Stimulated activated CD4-positive, alpha-beta T cell treated with anti-CD3 and anti-CD28 coated beads, Interleukin-1b, Interleukin-23, amount 100 ng/mL, for 48 hours (primary cell): ENCODE measurements at places on chromosomes 11 and 22.

- DNase-seq: no peak
These were observed 32.2 kb downstream of the LRRC74B start for GRCh38 chr22:21077884-21078508.

GRCh38 chr22:26321469-26321913 lies 107.6 kb upstream of the ASPHD2 start:
- DNase-seq: no peak

- DNase-seq: no peak
These were observed 76.1 kb downstream of the KIRREL3 start for GRCh38 chr11:126924376-126925040.

DNA sequence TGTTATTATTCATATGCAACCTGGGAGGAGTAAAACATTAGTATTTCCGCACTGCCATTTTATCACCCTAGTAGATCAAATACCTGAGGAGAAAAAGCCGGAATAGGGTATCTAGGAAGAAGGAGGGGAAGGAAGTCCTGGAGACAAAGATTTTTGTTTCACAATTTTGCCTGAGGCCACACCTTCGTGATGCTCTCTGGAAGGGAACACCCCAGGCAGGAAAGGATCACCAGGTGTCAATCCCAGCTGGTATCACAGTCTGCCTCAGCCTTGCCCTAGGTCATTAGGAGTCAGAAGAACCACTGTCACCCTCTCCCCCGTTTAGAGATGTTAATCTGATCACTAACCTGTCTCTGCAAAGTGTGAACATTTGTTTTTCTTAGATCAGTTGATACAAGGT lies 35.4 kb upstream of the IGSF9B start:
- no peak for DNase-seq

- no peak for DNase-seq
These were observed 1949.4 kb upstream of the RAG2 start for GRCh38 chr11:38547462-38547861.

GRCh38 chr11:121936370-121936769 lies 179.6 kb downstream of the BLID start:
- DNase-seq: no peak
